ENCODE measurements at places on chromosomes 4 and X. TPM values are rescaled to one million over a fixed set of nuclear protein-coding genes. Genes with fewer than 3 reads are reported as not detected.

The SPACA5 gene
- total RNA-seq: not detected

The SPANXD gene
- total RNA-seq: not detected

The F11 gene
- not detected for total RNA-seq

The TBC1D25 gene
- total RNA-seq: 18.1 TPM

The TAPT1 gene
- total RNA-seq: 39.9 TPM

The DMD gene
- 137 TPM for total RNA-seq

The CLCN4 gene
- total RNA-seq: 22.8 TPM

The YIPF7 gene
- 1.4 TPM for total RNA-seq

The ATP2B3 gene
- total RNA-seq: 0.10 TPM

The CABS1 gene
- total RNA-seq: not detected

DNA sequence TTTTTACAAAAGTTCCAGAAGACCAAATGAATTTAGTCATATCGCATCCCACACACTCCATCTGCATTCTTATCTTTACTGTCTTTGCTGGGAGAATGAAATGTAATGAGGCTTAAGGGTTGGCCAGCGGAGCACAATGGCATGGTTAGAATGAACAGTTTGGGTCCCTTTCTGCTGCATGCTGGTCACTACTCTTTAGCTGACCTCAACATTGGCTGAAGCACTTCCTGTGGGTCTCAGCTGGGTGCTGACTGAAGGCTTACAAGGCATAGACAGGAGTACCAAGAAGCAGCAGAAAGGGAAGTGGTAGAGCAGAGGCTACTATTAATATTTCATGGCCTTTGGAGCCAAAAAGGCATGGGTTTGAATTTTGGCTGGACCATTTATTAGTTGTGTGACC, 159.4 kb upstream of the GPC4 start:
- no peak for DNase-seq

DNA sequence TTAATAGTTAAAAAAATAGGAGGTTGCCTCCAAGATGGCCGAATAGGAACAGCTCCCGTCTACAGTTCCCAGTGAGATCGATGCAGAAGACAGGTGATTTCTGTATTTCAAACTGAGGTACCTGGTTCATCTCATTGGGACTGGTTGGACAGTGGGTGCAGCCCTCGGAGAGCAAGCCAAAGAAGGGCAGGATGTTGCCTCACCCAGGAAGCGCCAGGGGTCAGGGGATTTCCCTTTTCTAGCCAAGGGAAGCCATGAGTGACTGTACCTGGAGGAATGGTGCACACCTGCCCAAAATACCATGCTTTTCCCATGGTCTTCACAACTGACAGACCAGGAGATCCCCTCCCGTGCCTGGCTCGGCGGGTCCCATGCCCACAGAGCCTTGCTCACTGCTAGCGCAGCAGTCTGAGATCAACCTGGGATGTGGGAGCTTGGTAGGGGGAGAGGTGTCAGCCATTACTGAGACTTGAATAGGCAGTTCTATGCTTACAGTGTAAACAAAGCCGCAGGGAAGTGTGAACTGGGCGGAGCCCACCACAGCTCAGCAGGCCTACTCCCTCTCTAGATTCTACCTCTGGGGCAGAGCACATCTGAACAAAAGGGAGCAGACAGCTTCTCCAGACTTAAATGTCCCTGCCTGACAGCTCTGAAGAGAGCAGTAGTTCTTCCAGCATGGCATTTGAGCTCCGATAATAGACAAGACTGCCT, 47.5 kb downstream of the PPA2 start:
- DNase-seq: no peak

DNA sequence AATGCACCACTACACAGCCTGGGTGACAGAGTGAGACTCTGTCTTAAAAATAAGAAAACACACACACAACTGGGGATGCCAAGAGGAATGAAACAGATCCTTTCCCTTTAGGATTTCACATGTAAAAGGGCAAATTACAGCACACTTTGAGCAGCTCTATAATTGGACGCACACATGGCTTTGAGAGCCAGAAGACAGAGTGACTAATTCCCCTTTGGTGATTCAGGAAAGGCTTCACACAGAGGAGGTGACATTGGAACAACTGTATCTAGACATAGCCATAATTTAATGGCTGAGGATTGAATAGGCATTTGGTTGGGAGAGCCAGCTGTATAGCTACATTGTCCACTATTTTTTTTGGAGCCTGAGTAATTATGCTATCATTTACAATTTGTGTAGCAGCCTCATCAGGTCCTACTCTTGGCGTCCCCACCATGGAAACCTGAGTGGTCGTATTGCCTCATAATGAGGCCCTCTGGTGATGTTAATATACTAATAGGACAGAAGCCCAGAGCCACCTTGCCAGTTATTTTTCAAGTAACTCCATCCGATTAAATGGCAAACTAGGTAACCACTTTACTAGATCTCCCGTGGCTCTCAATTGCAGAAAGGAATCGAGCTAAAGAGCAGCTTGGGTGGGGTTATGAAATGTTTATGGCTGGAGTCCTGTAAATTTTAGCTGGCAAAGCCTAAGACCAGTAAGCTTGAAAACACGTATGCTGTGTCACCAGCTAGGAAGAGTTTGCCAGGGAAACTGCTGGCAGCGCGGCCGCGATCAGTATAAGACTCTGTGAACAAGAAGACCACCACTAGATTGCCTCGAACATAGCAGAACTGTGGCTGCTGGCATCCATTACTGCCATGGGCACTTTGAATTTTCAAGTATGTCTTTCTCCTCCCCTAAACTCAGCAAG, 8.5 kb upstream of the PPEF1 start:
- DNase-seq: no peak

DNA sequence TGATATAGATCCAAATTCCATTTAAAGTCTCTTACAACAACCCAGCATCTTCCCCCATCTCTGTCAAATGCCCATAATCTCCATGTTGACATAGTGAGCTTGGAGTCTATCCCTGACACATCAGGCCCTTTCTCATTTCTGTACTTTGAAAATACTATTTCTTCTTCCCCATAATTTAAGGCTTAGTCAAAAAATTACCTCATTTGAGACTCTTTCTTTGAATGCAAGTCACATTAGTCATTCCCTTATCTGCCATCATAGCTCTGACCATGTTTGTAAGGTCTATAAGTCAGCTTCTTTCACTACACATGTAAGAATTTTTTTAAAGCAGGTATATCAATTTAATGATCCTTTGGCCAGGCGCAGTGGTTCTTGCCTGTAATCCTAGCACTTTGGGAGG, 99.9 kb downstream of the DDX60 start:
- no peak for DNase-seq

GRCh38 chr4:52788806-52789205, 37.6 kb upstream of the ERVMER34-1 start:
- DNase-seq: no peak

- no peak for DNase-seq
These were observed 239.4 kb downstream of the LDB2 start for GRCh38 chr4:16659079-16659478.

DNA sequence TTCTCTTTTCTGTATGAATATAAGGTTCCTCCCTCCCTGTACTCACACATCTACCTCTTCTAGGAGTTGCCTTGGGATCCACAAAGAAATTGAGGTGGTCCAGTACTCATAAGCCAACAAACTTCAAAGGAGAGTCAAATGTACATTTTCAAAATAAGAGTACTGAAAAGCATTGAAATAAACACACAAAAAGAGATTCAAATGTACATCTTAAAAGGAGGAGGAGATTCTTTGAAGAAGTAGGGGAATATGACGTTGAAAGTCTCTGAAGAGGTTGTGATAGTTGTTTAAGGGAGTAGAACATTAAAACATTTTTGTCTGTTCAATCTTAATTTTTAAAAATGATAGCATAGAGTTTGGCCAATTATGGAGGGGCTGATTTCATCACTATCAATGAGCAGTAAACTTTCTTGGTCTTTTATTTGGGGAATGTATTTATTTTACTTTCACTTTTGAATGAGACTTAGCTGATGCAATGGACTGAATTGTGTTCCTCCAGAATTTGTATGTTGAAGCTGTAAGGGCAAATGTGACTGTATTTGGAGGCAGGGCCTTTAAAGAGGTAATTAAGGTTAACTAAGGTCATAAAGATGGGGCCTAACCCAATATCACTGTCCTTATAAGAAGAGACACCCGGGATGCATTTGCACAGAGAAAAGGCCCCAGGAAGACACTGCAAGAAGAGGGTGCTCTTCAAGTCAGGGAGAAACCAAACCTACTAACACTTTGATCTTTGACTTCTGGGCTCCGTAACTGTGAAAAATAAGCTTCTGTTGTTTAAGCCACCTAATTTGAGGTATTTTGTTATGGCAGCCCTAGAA, 226.3 kb upstream of the PGRMC2 start:
- DNase-seq: no peak

GRCh38 chr4:1799387-1800375, 6.6 kb downstream of the FGFR3 start:
- DNase-seq: no peak

- DNase-seq: no peak
These were observed 14.7 kb downstream of the RTL9 start for GRCh38 chrX:110373310-110373709.

- DNase-seq: no peak
These were observed 9.1 kb downstream of the RPGR start for GRCh38 chrX:38318196-38318595.

GRCh38 chrX:149458586-149458985, 46.5 kb downstream of the IDS start:
- no peak for DNase-seq

DNA sequence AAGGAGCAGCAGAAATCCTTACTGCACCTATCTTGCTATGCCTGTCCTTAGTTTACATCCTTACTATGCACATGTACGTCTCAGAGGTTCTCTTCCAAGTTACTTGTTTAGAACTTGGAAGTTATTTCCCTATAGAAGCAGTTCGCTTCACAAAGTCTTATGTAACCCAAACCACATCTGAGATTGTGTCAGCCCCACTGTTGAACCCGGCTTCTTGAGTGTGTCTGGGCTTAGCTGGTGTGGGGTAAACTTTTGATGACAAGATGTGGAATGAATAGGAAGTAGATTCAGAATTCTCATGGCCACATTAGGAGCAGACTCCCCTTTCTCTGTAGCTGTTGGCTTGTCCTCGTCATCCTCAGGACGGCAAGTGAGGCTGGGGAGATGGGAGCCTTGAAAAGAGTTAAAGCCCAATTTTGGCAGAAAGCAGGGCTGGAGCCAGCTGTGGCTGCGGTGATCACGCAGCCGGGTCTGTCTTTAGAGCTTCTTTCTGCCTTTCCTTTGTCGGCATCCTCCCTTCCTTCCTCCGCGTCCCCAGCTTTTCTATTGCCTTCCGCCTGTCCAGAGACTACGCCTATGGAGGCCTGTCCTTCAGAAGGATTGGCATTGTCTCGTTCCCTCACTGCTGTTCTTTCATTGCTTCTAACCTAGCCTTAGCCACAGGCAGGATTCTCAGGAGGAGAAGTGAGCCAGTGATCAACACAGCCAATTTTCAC, 23.0 kb upstream of the LIMCH1 start:
- DNase-seq: no peak

GRCh38 chr4:3462321-3462789, 751 bp upstream of the DOK7 start:
- DNase-seq: no peak

- DNase-seq: no peak
These were observed 204.0 kb downstream of the SCFD2 start for GRCh38 chr4:53161787-53162433.

- peak; percentile 52 for DNase-seq
These were observed 21.8 kb downstream of the CMC4 start for GRCh38 chrX:155048977-155049619.

- DNase-seq: no peak
These were observed 67.7 kb upstream of the HMX1 start for GRCh38 chr4:8939160-8939839.

DNA sequence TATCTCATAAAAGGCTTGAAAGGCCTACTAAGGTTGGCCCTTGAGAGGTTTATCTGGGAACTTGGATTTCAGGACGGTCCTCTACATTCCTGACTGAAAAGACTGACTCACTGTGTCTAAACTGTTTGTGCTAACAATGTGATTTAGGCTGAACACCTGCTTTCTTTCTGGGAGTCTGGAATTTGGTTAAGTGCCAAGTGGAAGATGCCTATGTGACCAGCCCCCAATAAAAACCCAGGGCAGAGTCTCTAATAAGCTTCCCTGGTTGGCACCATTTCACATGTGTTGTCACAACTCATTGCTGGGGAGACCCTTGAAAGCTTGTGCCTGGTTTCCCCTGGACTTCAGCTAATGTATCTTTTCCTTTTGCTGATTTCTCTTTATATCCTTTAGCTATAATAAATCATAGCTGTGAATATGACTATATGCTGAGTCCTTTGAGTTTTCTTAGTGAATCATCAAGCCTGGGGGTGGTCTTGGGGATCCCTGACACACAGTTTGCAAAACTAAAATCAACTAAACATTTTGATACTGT, 55.1 kb downstream of the GPR82 start:
- no peak for DNase-seq

- no peak for DNase-seq
These were observed 26.1 kb downstream of the OTOP1 start for GRCh38 chr4:4200624-4201023.

DNA sequence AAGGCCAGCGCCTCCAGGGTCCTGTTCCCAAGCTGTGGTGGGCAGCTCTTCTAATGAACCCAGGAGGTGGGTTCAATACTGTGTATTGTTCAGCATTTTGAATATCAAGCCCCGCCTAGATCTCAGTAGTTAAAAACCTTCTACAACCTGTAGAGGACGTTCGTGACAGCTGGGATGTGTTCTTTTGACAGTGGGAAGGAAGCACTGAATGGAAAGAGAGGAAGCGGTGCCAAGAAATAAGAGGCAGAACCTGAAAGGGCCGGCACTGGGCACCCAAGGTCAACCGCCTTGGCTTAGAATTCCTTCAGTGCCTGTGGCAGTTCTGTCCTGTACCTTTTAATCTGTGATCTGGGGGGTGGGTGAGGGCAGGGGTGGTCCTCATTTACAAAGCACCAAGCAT, 73.1 kb downstream of the CC2D2A start:
- no peak for DNase-seq

DNA sequence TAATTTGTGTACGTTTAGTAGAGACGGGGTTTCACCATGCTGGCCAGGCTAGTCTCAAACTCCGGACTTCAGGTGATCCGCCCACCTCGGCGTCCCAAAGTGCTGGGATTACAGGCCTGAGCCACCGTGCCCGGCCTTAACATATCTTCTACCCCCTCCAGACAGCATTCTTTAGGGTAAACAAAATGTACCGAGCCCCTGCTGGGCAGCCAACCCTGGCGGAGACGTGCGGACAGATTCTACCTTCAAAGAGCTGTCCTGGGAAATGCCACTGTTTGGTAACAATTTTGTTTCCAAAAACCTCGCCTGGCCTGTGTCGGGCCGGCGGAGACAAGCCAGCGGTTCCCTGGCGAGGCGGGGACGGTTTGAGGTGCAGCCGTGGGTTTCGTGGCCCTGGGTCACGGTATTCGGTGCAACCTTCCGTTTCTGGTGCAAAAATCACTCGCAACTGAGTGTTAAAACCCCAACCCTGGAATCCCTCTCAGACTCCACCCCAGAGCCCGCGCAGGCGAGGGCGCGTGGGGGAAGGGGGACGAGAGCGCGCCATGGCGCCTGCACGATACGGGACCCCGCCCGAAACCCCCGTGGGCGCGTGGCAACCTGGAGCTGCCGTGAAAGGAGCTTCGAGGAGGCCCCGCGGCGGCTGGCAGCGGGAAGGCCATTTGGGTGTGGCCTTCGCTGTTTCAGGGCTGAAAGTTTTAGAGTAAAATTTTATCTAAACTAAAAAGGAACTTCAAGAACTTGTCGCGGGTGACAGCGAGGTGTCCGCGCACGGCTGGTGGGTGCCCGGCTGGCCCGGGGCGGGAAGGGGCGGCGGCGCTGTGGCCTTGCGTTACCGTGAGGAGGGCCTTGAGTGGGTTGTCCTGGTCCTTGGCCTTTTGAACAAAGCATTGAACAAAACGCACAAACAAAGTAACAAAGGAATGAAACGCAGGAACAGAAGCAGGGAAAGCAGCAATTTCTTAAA, 17.0 kb downstream of the MRFAP1 start:
- no peak for DNase-seq

GRCh38 chrX:46681849-46682248, 77.1 kb downstream of the SLC9A7 start:
- DNase-seq: no peak

Measured in left cardiac atrium (tissue), 4 donors.